SK-MEL-5 (cell line): ENCODE measurements at places on chromosomes 11 and 22.

- peak; percentile 15 for DNase-seq
Measured at GRCh38 chr22:20918663-20919218, 1.5 kb downstream of the CRKL start.

DNA sequence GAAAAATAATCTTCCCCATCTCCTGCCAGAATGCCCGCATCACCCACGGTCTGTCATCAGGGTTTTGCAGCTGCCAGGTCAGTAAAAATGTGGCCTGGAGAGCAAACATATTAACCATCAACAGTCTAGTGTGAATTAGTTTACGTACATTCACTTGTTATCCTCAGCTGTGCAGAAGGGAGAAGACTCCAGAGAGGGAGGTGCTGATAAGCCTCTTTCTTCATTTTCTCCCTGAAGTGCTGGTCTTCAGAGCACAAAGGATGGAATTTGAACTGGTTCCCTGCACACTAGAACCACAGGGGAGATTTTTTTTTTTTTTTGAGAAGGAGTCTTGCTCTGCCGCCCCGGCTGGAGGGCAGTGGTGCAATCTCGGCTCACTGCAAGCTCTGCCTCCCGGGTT, 8.2 kb downstream of the FGF19 start:
- DNase-seq = no peak

- no peak for DNase-seq
Measured at GRCh38 chr11:46429717-46430116, 38.1 kb upstream of the CHRM4 start.

- DNase-seq = no peak
Measured at GRCh38 chr11:75899806-75900205, 84.8 kb downstream of the UVRAG start.

DNA sequence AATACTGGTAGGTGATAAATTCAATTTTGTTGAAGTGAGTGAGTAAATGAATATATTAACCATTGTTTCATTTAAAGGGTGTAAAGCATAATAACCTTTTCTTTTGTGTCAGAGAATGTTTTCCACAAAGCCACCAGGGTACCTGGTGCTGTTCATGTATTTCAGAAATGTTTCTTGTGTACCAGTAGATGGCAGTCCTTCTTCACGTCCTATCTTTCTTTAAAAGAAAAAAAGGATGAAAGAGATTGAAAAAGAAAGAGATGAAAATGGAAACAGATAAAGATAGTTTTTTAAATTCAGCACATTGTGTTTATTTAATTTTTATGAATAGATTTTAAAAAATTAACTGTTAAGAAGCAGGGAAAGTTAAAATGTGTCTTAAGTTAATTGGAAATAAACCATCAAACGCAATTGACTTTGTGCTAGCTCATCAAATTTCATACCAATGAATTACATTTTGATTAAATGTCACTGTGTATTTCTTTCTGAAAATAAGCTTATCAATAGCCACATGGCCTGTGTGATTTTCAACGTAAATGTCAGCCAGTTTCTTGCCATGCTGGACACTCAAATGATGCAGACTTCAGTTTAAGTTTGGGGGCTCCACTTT, 65.5 kb upstream of the CHORDC1 start:
- DNase-seq = peak; percentile 43

DNA sequence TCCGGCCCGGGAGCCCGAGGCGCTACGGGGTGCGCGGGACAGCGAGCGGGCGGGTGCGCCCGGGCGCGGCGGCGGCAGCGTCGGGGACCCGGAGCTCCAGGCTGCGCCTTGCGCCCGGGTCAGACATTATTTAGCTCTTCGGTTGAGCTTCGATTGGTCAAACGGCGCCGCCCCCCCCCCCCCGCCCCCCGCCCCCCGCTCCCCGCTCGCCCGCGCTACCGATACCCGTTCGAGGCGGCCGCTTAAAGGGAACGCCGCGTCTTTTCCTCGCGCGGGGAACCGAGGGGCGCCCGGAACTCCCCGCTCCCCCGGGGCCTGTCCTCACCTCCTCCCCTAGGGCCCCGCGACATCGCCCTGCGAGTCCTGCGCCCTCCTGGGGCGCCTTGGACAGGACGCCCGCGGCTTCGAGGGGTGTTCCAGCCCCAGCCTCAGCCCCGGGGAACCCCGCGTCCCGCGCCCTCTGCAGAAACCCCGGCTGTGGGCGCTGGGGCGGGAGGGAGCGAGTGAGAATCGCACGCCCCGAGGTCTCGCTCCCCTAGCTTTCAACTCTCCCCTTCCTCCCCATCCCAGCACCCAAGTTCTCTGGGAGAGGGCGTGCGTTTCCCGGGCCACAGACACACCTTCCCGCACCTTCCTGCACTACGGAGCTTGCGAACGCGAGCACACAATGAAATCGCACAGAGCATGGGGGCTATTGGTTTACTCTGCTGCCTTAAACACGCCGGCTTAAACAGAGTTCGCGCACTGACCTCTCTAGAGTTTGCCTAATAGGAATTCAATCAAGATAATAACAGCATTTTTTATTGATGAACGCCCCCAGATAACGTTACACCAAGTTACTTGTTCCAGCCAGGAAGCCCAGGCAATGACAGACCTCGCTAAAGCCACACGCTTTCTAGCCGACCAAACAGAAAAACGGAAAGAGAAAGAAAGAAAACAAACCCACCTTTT, at the start of gene BDNF:
TSS of gene BDNF (minus strand) at position 105 of the 951 bp plus-strand sequence. CDS start 41,891 bp downstream, outside the sequence.
- DNase-seq = peak; percentile 5

GRCh38 chr22:23520863-23521440, 59.1 kb downstream of the IGLL1 start:
- DNase-seq = no peak

DNA sequence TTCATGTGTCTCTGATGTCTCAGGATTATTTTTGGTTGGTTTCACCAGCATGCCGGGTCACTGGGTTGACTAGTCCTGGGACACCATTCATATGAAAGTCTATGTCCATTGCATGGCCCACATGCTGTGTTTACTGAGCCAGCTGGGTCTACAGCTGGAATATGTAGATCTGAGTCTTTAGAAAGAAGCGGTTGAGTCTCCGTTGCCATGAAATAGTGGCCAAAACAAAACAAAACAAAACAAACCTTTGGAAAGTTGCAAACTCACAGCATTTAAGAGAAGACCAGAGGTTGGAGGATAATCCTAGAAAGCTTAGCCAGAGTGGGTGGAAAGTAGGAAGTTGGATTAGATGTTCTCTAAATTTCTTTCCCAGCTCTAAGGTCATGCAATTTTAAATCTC, 191.8 kb upstream of the NTM start:
- no peak for DNase-seq

DNA sequence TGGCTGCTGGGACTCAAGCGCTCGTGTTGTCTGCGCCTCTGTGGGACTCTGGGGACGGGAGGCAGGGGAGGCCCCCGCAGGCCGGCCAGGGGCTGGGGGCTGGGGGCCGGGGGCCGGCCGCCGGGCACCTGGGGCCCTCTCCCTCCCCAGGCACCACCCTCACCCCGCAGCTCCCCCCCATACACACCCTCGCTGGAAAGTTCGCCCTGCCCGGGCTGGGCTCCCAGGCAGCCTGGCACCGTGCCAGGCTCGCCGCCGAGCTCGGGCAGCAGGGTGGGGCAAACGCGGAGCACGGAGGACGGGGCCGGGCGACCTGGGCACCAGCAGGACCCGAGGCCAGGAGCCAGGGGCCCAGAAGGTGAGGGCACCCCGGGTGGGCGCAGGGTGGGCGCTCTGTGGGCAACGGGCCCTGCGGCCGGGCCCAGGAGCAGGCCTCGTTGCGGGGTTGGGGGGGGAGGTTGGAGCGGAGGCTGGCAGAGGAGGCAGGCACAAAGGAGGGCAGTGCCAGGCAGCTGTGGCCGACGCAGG, 76.7 kb upstream of the WNT7B start:
- DNase-seq = peak; percentile 53

DNA sequence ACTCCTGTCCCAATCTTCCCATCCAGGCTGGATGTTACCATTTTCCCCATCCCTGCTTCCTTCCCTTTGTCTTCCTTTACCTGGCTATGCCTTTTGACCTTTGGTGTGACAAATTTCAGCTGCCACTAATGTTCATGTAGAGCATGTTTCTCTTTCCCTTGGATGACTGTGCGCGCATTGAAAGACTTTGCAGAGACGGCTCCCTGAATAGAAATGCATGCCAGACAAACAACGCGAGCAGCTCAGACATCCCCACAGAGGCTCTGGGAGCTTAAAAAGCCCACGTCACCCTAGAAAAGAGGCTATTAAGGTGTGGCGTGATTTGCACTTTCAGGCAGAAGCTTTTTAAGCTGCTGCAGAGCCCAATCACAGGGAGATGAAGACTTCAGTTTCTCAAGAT, 202.0 kb downstream of the NTM start:
- no peak for DNase-seq

GRCh38 chr11:45468267-45468856, 182.2 kb upstream of the SYT13 start:
- DNase-seq = no peak

DNA sequence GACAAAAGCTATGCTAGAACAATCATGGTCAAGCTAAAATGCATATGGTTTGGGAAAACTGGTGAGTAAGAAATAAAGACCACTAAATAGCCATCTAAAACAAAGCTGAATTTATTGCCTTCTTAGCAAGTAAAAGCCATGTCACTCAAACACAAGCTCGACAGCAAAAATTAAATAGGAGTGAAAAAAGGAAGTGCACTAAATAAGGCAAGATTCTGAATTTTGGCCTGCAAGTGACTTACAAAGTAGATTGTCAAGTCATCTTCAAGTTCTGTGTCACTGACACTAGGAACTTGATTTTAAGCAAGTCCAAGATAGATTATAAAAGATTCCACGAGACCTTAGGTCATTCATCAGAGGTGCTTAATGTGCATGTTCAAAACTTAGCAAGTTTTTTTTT, 27.4 kb downstream of the TUG1 start:
- no peak for DNase-seq

DNA sequence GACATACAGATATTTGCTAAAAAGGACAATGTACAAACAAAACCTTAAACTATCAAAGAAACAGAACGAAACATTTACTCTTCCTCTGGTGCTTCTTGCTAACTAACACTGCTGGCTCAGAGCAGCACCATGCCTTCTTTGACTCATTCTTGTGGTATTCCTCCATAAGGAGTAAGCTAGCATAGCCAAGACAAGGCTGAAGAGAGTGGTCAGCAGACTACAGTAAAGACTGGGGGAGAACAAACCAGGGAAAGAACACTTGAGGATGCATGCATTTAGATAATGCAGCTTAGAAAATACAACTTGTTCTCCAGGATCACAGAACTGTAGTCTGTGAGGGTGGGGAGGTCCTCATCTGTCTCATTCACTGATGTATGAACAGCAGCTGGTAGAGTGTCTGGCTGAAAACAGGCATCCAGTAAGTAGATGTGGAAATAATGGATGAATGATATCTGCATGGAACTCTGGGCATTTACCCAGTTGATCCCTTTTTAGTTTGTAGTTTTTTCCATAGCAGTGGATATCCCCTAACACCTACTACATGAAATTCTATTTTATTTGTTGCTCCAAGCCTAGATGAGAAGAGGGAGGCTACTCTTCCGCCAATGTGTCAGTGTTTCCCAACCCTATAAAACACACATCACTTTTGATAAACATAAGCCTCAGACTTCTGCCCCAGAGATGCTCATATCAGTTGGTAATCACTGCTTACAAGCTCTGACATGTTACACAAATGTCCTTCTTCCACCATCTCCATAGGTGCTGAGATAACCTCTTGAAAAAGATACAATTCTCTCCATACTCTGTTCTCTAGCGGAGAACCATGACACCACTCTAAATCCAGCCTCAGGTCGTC, 7.3 kb downstream of the SNX19 start:
- DNase-seq = no peak

GRCh38 chr22:48104102-48104738, 1341.8 kb downstream of the TBC1D22A start:
- DNase-seq = no peak

GRCh38 chr11:120744016-120744994, 232.8 kb downstream of the GRIK4 start:
- no peak for DNase-seq

GRCh38 chr11:2154195-2154585, 6.8 kb downstream of the INS start:
- no peak for DNase-seq
